ENCODE measurements at places on chromosomes 3 and 15.

- no peak for DNase-seq
These were observed 137.7 kb upstream of the EOMES start for GRCh38 chr3:27859821-27860220.

DNA sequence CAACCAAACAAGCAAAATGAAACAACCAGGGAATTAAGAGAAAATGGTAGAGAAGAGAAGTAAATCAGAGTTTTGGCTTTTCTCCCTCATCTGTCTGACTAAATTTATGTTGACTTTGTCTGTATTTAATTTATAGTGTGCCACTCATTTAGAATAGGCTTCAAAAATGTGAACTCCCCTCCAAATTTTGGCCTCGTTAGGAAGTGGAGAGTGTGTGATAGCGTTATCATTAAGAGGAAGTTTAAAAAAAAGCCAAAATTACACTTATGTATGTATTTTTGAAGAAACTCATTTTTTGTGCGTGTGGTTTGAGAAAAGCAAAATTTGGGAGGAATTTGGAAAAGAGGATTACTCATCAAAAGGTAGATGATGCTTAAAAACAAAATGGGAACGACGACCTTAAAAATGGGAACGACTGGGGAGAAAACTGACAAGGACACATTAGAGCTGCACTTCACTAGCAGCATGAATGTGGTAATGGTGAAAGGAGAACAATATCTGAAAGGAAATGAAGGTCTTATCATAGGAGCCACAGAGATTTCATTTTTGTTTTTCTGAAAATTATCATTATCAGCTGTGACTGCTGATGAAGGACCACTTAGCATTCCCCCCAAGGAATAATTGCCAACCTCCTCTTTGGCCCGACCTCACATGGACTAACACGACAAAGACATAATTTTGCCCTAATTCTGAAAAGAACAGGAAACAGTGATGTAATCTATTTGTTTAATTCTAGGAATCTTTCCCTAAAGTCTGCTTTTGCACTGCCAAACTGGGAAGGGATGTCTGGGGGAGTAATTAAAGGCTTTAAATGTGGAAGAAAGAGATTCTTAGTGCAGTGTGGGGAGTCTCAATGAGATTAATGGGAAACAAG is 163.2 kb upstream of the P2RY1 start:
- no peak for DNase-seq

DNA sequence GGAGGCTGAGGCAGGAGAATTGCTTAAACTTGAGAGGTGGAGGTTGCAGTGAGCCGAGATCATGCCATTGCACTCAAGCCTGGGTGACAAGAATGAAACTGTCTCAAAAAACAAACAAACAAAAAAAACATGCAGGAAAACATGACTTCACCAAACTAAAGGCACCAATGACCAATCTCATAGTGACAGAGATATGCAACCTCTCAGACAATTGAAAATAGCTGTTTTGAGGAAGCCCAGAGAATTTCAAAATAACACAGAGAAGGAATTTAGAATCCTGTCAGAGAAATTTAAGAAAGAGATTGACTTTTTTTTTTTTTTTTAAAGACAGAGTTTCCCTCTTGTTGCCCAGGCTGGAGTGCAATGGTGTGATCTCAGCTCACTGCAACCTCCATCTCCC is 26.1 kb downstream of the NCBP2 start:
- no peak for DNase-seq

- DNase-seq: no peak
These were observed 33.5 kb downstream of the ZBTB38 start for GRCh38 chr3:141401573-141402475.

DNA sequence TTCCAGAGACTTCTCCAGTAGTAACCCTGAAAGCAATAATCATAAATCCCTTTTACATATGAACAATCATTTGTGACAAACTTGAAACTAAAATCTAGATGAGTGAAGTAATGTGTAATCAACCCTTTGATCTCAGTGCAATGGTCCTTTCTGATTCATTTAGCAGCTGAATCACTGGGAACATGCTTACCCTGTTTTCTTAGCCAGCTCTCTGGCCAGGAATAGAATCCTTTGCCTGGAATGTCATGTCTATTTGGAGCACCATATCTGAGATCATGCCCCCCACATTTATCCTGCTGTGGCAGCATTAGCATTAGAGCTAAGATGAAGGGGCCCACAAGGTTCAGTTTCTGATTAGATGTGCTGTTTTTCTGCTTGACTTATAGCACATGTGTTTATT is 309.8 kb downstream of the OXSM start:
- DNase-seq: no peak
